M059J (cell line): ENCODE measurements at places on chromosomes 16 and 17. TPM values are rescaled to one million over a fixed set of nuclear protein-coding genes. Genes with fewer than 3 reads are reported as not detected.

The GPR179 gene
- not detected in 2 replicates for total RNA-seq

The PTGES3L gene
- total RNA-seq, result 0.67 and 0.71 TPM in 2 replicates

The GP1BA gene
- total RNA-seq, result 0.05 TPM in 1 of 2 replicates, not detected in the other

The GPRC5B gene
- 0.86 and 3.2 TPM in 2 replicates for total RNA-seq

The SMIM5 gene
- not detected in 2 replicates for total RNA-seq

The CDC42EP4 gene
- total RNA-seq, result 12.7 and 16.6 TPM in 2 replicates

The CA5A gene
- total RNA-seq, result not detected in 2 replicates

The KRT32 gene
- 0.05 TPM in 1 of 2 replicates, not detected in the other for total RNA-seq

The CDH8 gene
- 0.59 and 1.7 TPM in 2 replicates for total RNA-seq

The ACSM2A gene
- total RNA-seq, result not detected in 2 replicates

The ABCA3 gene
- 0.84 and 1.4 TPM in 2 replicates for total RNA-seq

DNA sequence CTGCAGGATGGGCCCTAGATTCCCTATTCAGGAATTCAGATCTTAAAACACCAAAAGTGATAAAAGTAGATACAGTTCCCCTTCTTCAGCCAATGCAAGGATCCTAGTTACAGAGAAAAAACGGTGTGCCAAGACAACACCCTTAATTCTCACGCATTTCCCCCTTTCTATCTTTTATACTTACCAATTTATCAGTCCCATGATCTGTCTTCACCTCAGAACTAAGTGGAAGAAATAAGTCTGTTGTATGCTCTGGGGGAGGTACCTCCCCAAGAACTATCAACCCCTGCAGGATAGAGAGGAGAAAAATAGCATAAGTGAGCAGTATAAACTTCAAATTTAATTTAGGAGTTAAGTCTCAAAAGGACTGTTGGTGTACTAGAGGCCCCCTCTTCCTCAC lies 83.2 kb downstream of the STH start:
- no peak for DNase-seq

DNA sequence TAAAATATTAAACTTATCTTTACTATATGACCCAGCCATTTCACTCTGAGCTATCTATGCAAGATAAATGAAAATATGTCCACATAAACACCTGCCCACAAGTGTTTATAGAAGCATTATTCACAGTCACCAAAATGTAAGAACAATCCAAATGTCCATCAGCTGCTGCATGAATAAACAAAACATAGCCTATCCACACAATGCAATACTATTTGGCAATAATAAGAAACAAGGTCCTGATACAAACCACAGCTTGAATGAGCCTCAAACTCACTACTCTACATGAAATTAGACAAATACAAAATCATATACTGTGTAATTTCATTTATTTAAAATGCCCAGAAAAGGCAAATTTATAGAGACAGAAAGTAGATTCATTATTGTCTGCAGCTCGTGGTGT lies 355.1 kb downstream of the CDH8 start:
- no peak for DNase-seq

DNA sequence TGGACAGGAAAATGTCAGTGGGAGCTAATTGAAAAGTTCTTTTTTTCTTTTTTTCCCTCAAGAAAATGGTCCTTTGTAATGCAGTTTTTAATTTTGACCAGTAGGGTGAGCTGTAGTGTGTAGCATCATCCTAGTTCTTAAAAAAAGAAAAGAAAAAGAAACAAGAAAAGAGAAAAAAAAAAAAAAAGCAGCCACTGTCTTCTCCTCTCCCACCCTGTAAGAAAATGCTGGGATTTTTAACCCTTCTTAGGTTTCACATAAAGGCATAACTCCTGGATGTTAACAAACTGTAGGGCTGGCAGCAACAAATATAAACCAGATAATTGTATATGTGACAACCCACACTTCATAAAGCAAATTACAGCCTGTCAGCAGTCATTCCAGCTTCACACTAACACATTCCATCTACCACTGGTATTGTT lies 78.1 kb downstream of the SKAP1 start:
- peak; percentile 51 for DNase-seq

- no peak for DNase-seq
These were observed 162.0 kb downstream of the SDK2 start for GRCh38 chr17:73482251-73482716.

GRCh38 chr17:20028443-20028842 lies 19.3 kb downstream of the SPECC1 start:
- DNase-seq, result peak; percentile 20

GRCh38 chr16:82055117-82055516 lies 20.1 kb downstream of the HSD17B2 start:
- DNase-seq, result no peak

- no peak for DNase-seq
These were observed 19.0 kb downstream of the C16orf96 start for GRCh38 chr16:4574919-4575705.

- DNase-seq, result peak; percentile 82
These were observed 149.9 kb downstream of the RGS9 start for GRCh38 chr17:65287040-65287439.

- DNase-seq, result peak; percentile 22
These were observed 725 bp downstream of the ABCA3 start for GRCh38 chr16:2339521-2340484.

GRCh38 chr17:73955616-73956015 lies 247.9 kb upstream of the RPL38 start:
- DNase-seq, result no peak

- DNase-seq, result peak; percentile 30
These were observed 470 bp upstream of the CDK3 start for GRCh38 chr17:76000016-76000754.

DNA sequence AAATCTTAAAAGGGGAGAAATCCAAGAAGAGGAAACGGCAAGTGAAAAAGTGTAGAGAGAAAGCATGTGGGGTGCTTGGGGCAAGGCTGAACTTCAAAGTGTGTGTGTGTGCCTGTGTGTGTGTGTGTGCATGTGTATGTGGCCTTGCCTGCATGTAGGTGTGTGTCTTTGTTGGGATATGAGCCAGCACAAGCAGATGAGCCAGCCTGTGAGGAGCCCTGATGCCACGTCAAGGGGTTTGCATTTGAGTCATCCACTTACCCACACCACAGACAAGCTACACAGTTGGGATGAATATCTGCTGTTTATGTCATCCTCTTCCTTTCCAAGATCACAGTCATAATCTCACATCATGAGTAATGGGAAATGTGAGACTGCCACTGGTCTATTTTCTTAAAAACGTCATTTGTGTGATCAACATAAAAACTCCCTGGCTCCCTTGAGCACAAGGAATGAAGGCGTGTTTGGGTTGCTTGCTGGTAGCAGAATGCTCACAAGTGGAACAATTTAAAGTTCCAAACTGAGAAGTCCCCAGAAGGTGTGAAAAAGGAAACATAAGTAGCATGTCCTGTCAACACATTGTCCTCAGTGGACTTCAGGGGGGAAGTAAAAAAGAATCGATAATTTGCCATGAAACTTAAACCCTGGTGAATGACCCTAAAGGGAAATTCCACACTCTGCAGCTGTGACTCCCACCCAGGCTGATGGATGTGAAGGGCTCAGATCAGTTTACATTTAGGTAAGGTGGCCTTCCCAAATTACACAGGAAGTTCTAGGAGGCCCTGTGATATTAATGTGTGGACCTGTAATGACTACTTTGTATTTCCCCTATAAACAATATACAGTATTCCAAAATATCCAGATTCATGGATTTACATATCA lies 14.7 kb downstream of the KCTD19 start:
- peak; percentile 100 for DNase-seq

DNA sequence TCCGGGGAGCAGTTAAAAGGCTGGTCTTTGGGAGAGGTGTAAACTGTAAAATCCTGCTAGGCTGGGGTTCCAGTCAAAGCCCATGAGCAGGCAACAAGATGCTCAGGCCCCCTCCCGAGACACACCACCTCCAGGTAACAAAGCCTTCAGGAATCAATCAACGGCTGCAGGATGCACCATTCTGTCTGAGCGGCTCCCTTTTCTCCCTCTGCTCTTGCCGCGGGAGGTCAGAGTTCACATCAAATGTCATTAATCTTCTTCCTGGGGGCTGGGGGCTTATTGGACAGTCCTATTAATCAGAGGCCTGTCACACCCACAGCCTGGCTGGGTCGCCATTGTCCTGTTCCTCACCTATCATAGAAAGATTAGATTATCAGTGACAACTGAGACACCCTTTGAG lies 11.9 kb upstream of the CCDC182 start:
- no peak for DNase-seq

GRCh38 chr16:63497408-63497807 lies 1461.2 kb upstream of the CDH8 start:
- DNase-seq, result no peak

DNA sequence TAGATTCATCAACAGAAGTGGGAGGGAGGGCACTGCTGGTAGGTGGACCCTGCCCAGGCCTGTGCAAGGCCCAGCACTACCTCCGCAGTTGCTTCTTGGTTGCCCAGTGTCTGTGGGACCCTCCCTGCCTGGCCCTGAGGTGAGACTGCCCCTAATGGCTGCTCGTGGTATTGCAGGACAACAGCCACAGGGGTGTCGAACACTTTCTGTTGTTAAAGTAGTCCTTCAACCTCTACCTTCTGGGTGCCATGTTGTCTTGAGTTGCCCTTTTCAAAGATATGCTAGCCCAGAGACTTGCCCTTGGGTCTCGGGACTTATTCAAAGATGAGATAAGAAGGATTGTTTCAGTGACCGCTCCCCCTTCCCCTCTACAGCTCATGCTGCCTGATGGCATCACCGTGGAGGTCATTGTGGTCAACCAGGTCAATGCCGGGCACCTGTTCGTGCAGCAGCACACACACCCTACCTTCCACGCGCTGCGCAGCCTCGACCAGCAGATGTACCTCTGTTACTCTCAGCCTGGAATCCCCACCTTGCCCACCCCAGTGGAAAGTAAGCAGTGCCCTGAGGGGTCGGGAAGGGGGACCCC lies 29.1 kb downstream of the AKAP1 start:
- no peak for DNase-seq

DNA sequence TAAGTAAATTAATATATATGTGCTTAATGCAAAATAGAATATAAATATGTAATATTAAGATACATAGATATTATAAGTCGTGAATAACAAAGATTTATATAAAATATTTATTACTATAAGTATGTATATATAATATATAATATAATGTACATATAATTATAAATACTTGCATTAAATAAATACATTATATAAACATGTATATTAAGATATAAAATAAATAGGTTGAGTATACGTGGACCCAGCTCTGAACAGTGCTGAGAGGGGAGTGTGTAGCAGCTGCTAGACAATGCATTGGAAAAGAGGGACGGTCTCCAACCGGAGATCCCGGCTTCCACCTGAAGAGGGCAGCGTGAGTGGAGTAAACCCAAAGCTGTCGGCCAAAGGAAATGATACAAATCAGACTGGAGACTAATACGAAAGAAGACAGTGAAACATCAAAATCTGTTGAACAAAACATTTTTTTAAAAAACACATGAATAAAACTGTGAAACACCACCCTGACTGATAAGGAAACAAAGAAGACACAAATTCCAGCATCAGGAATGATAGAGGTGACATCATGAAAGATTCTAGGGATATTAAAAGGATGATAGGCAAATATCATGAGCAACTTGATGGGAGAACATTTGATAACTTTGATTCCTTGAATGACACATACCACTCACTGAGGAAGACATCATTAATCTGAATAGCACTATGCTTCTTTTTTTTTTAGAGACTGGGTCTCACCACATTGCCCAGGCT lies 125.4 kb upstream of the CHMP6 start:
- DNase-seq, result peak; percentile 64

DNA sequence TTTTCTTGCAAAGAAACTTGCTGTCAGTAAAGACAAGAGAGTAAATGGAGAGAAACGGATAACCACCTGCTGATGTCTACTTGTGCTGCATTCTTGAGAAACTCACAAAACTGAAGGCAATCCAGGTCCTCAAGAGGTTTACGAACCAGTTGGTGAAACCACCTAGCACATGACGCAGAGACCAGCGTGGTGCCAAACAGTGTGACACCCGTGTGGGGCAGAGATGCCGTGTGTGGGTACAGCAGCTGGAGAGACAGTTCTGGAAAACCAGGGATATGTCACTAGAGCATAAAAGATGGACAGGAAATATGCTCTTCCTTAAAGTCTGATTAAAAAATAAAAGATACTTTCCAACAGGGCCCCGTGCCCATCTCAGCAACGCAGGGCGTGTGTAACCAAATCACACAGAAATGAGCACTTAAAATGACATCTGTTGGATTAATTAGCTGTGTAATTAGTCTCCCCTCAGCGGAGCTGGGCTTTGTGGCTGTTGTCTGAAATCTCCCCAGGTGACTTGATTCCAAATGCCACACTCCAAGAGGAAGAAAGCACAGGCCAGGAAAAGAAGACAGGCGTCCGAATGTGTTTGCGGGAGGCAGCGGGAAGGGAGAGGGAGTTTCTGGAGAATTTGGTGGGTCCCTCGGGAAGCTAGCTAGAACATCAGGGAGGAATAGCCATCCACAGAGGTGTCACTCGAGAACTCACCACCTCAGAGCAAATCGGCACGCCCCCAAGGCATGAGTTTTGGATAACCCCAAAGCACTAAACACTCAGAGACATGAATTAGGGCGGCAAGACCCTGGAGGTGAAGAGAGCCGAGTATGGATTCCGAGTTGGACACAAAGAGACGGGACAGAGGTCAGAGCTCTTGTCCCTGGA lies 109.8 kb downstream of the ZFHX3 start:
- DNase-seq, result no peak

DNA sequence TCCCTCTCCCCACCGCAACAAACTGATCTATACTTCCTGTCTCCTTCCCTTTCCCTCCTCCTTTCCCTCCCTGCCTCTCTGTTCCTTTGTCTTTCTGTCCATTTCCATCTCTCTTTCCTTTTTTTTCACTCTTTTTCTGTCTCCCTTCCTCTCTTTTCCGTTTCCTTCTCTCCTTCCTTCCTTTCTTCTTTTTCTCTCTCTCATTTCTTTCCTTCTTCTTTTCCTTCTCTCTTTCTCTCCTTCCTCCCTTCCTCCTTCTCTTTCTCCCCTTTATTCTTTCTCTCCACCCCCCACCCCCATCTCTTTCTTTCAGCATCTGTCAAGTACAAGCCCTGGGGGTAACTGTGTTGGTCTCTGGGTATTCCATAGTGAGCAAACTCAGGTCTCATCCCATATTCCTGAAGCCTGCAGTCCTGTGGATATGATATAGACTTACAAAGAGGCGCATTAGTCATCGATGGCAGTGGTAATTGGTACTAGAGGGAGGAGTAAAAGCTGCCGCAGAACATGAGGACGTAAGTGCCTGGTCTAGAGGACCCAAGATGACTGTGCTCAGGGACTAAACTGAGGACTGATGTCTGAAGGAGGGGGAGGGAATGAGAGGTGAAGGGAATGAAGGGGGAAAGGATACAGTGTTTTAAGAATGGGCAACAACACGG lies 50.4 kb downstream of the VAT1L start:
- DNase-seq, result peak; percentile 33

DNA sequence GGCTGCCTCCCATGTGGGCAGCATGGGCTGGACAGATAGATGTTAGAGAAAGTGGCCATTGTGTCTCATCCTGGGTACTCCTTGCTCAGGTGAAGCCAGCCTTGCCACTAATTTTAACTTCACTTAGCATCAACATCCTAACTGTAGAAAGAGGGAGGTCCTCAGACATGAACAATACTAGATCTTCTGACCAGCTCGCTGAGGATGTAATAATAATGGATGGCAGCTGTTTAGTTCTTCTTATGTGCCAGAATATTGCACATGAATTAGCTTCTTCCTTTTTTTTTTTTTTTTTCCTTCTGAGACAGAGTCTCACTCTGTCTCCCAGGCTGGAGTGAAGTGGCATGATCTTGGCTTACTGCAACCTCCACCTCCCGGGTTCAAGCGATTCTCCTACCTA lies 232.4 kb downstream of the CCDC182 start:
- no peak for DNase-seq

- DNase-seq, result peak; percentile 6
These were observed 20.3 kb downstream of the G6PC1 start for GRCh38 chr17:42920922-42921321.

- DNase-seq, result no peak
These were observed 21.9 kb upstream of the EFCAB13 start for GRCh38 chr17:47301831-47302230.
